ENCODE measurements at places on chromosomes 6 and 20. TPM values are rescaled to one million over a fixed set of nuclear protein-coding genes. Genes with fewer than 3 reads are reported as not detected.
A peak's percentile ranks its signal among the peaks of the same experiment; 100 is the strongest.

CAP2 gene
- 120 TPM for total RNA-seq

TREM2 gene
- 1.1 TPM for total RNA-seq

LPA gene
- not detected for total RNA-seq

SSTR4 gene
- total RNA-seq = not detected

EEF1A2 gene
- total RNA-seq = 1,211 TPM

RNF182 gene
- 0.19 TPM for total RNA-seq

KHDC1L gene
- total RNA-seq = not detected

TRIM31 gene
- not detected for total RNA-seq

GPX5 gene
- total RNA-seq = not detected

CLIC5 gene
- total RNA-seq = 376 TPM

ZC2HC1B gene
- total RNA-seq = not detected

SRMS gene
- total RNA-seq = not detected

TFAP2C gene
- total RNA-seq = 0.22 TPM

CDKN1A gene
- total RNA-seq = 113 TPM

MATN4 gene
- not detected for total RNA-seq

TSHZ2 gene
- 7.5 TPM for total RNA-seq

PCMTD2 gene
- total RNA-seq = 46.9 TPM

CTAGE9 gene
- total RNA-seq = not detected

GPR6 gene
- not detected for total RNA-seq

- DNase-seq = no peak
Measured at GRCh38 chr6:26295691-26296555, 69.1 kb upstream of the BTN3A2 start.

DNA sequence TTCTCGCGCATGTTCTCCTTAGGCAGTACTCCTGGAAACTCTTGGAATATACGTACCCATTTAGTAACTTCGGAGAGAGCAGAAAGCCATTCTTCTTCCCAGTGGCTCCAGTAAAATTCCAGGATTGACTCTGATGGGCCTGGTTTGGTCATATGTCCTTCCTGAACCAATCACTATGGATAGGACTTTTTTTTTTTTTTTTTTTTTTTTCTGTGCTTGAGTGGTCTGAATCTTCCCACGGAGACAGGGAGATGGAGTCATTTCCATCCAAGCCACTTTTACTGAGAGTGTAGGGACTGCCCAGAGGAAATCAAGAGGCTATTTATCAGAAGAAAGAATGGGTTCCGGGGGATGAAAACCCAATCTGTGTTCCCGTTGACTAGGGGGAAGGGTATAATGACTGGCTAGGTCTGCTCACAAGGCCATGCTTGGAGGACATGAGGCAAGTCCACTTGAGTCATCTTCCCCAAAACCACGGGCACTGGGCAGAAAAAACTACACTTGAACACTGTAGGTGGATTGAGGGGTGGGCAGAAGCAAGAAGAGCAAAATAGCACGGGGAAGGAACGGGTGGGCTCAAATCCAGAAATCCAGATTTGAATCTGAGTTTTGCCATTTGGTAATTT lies 35.4 kb upstream of the MRPS18A start:
- DNase-seq = no peak

DNA sequence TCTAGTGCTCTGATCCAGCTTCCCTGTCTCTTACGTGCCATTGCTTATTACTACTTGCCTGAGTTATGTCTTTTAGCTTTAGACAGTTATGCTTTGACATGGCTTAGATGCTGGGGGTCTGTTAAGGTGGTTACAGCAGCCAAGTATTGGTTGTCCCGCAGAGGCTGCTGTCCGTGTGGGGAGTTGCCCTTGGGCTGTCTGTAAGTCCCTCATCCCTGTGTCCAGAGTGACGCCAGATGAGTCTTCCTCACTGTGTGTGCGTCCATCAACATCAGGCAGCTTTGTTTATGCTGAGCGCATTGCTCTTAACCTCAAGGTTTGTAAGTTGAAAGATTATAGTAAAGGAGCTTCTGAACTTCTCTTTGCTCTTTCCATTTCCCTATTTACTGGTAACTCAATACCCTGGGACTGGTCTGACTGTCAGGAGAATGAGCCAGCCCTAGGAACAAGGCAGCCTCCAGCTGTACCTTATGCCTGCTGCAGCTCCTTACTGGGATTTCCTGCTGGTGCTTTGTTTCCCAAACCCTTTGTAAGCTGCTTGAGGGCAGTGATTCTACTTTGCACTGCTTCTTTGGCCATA lies 7.2 kb downstream of the FAM120B start:
- no peak for DNase-seq

- no peak for DNase-seq
Measured at GRCh38 chr20:21019468-21019813, 86.7 kb downstream of the LINC00237 start.

DNA sequence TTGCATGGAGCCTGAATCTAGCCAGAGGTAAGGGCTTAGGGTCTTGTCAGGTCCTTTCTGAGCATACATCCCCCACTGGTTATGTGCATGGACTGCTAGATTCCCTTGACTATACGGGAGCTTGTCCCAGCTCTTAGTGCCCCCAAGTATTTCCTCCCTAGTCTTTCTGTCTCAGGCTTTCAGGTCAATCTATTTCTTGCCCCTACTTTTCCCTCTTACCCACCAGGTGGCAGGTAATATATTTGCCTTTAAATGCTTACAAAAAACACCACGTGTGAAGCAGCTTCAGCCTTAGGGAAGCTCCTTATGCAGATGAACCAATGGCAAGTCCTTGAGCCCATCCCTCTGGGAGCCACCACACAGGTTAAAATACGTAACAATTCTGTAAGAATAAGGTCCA lies 454.2 kb downstream of the GRIK2 start:
- DNase-seq = no peak

DNA sequence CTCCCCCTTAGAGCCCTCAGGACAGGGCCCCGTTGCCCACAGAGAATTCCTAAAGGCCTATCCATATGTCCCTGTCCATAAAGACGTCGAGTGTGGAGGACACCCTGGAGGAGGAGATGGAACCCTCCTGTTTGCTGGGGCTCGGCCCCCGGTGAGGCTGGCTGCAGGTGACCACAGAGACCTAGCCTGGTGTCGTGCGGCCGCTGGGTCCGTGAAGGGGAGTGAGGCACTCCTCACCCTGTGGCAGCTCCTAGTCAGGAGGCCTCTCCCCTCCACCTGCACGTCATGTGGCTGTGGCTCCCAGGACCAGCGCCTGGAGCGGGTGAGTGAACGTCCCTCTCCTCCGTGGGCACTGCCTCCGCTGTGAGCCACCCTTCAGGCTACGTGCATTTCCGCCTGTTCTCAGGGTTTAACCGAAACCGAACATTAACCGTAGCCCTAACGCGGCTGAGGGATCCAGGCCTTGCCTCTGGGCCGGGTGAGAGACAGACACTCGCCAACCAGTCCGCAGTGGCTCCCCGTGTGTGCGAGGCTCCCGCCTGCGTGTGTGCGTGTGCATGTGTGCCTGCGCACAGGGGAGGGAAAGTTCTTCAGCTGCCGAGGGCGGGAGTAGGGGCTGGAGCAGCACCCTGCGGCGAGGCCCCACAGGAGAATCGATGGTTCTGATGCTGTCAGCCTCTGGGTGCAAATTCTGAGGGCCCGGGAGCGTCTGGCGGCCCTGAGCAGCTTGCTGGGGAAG lies 5.9 kb upstream of the TCEA2 start:
- no peak for DNase-seq

DNA sequence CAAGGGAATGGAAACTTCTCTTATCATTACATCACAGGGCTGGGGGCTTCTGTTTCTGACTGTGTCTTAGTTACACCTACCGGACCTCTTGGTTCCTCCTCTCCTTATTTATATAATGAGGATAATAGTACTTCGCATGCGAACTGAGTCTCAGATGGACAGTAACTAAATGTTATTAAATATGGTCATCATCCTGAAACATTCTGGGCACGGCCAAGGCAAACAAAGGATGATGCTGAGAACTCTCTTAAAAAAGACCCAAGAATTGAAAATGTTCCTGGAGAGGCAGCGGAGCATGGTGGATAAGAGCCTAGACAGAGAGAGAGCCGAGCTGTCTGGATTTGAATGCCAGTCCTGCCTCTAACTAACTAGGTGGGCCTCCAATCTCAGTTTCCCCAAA lies 119.8 kb upstream of the SASH1 start:
- no peak for DNase-seq

- DNase-seq = no peak
Measured at GRCh38 chr20:33524261-33524660, 34.4 kb downstream of the CBFA2T2 start.

- no peak for DNase-seq
Measured at GRCh38 chr20:10696650-10697049, 22.9 kb upstream of the JAG1 start.

DNA sequence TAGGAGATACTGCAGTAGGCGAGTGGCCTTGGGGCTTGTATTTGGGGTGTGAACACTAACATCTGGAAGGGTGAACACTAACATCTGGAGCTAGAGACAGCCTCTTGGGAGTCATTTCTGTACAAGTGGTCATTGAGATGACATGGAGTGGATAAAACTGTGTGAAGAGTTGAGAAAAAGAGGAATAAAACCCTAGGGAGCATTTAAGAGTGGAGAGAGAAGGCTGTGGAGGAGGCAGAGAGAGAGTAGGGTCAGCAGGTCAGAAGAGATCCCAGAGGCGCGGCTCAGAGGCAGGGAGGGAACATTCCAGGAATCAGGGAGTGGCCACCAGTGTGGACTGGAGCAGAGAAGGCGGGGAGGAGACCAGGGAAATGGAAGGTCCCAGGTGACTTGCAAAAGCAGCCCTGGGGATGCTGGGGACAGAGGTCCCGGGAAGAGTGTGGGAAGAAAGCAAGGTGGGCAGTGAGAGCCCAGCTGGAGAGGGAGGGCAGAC lies 202.0 kb upstream of the RNF24 start:
- no peak for DNase-seq

- no peak for DNase-seq
Measured at GRCh38 chr6:111950661-111951496, 77.6 kb upstream of the FYN start.

- peak; percentile 59 for DNase-seq
Measured at GRCh38 chr20:61954276-61955021, 111.2 kb downstream of the TAF4 start.

- no peak for DNase-seq
Measured at GRCh38 chr6:108362455-108362854, 67.6 kb downstream of the AFG1L start.

DNA sequence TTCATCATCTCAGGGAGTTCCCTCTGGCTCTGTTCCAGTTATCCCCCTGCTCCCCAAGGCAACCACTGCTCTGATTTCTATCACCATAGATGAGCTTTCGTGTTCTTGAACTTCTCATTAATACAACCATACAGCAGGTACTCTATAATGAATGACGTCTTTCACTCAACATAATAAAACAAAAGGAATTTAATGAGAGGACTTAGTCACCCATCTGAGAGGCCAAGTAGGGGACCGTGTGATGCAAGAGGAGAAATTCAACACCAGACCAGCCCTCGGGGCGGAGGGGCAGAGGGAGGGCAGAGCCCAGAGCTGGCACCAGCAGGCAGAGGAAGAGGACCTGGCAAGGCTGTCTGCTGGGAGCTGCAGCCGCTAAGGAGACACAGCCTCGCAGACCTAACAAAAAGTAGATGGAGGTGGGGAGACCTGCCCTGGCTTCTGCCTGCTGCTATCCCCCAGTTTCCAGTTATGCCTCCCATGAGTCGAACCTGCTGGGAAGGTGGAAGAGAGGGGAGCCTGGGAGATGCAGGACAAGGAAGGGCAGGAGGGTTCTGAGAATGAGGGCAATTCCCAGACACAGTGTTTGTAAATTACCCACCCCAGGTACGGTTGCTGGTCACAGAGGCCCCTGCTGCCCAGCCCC lies 13.8 kb downstream of the CCN5 start:
- no peak for DNase-seq

GRCh38 chr20:60535211-60535610 lies 577.0 kb downstream of the CDH26 start:
- no peak for DNase-seq

DNA sequence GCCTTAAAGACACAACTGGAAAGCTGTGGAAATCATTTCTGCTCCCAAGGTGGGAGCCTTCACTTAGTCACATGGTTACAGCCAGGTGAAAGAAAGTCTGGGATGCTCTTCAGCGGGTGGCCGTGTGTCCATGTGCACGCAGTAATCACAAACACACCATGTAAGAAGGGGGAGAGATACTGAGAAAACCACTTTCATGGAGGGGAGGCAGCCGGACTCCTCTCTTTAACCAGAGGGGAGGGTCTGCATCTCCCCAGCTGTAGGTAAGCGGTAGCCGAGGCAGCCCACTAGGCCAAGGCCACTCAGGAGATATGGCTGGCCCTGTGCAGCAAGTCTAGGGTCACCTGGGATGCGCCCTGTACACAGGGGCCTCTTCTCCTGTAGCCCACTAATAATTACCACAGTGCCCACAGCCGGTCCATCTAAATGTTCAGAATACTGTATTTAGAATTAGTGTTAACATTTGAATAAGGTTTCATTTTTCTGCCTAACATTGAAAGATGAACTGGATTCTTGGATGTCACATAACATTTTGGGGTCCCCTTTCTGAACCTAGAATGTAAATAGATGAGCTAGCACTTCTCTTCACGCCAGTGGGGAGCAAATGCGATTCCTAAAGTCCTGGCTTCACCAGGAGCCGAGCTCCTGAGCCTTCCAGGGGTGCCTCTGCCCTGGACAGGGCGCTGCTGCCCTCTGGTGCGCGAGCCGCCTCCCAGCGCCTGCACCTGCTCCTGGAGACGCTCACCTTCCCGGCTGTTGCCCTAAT lies 15.9 kb downstream of the GPR31 start:
- no peak for DNase-seq

- no peak for DNase-seq
Measured at GRCh38 chr6:121223930-121224329, 110.3 kb downstream of the TBC1D32 start.

- DNase-seq = no peak
Measured at GRCh38 chr6:24403501-24403824, 727 bp downstream of the MRS2 start.

GRCh38 chr20:21269772-21270171 lies 33.4 kb upstream of the XRN2 start:
- no peak for DNase-seq

- DNase-seq = no peak
Measured at GRCh38 chr20:60214901-60215815, 256.9 kb downstream of the CDH26 start.

DNA sequence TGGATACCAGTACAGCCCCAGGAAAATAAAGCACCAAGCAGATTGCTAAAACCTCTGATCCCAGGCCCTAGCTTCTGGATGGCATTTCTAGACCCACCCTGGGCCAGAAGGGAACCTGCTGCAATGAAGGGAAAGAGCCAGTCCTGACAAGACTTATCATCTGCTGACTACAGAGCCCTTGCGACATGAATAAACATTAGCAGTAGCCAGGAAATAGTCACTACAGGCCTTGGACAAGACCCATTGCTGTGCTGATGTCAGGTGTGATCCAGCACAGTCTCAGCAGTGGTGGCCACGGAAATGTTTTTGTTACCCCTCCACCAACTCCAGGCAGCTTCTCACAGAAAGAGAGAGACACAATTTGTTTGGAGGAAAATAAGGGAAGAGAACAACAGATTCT lies 399.3 kb downstream of the HAO1 start:
- no peak for DNase-seq

GRCh38 chr6:35176301-35177024 lies 35.3 kb upstream of the TCP11 start:
- no peak for DNase-seq
